ENCODE measurements at places on chromosomes 6 and 20.
A peak's percentile ranks its signal among the peaks of the same experiment; 100 is the strongest.

- DNase-seq: no peak
Measured at GRCh38 chr20:47133809-47134456, 222.6 kb downstream of the ZMYND8 start.

DNA sequence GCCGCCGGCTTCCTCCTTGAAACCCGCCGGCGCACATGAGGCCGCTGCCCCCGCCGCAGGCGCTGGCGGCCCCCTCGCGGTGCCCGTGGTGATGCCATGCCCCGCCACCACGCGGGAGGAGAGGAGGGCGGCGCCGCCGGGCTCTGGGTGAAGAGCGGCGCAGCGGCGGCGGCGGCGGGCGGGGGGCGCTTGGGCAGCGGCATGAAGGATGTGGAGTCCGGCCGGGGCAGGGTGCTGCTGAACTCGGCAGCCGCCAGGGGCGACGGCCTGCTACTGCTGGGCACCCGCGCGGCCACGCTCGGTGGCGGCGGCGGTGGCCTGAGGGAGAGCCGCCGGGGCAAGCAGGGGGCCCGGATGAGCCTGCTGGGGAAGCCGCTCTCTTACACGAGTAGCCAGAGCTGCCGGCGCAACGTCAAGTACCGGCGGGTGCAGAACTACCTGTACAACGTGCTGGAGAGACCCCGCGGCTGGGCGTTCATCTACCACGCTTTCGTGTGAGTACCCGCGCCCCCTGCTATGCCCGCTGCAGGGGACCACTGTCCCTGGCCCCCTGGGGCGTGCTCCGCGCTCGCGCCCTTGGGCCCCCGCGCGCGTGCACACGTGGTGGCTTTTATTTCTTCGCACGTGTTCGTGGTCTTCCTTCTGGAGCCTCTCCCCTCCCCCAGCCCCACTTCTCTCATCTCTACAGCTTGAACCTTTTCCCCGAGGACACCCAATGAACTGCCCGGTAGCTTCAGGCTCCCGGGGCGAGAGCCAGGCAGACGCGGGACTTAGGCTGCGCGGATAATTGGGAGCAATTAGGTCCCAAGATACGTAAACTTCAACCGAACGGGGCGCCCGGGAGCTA, 453 bp downstream of the KCNQ5 start:
- peak; percentile 62 for DNase-seq

DNA sequence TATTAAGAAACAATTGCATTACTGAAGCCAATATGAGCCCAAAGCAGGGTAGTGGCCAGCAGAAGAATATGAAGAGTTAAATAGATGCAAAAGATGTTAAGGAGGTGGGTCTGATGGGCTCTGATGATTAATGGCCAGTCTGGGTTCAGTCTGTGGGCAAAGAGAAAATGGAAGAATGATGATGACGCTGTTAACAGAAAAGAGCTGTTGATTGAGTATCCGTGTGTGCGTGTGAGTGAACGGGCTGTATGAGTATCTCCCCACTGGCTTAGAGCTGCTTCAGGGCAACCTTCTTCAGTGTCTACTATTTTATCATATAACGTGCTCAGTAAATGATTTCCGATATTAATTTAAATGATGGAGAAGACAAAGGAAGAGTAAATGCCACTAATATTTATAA, 723.3 kb upstream of the MAP3K7 start:
- DNase-seq: no peak

DNA sequence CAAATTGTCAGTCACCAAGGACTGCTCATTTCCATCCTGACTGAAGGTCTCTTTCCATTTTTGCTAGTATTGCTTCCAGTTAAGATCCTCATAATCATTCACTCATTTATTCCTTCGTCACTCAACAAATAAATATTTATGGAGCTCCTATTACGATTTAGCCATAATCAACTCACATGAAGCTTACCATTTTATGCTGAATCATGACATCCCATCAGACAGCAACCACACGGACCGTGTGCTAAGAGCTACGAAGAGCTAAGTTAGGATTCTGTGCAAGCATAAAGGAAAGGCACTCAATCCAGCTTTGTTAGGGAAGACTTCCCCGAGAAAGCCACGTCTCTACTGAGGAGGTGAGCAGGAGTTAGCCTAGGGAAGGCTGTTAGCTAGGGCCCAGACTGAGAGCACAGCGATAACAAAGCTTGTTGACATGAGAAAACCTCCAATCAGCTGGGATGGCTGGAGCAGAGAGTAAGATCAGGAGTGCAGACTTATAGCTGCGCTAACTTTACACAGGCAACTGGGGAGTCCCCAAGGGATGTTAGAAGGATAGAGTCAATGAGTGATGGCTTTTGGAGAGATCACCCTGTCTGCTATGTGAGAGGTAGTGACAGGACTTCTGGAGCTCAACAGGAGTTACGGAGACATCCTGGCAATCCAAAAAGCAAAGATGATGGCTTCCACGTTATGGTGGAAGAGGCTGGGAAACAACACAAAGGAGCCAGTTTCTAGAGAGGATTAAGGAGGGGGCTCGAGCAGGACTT, 2.6 kb upstream of the GID8 start:
- DNase-seq: no peak

- no peak for DNase-seq
Measured at GRCh38 chr6:52301326-52301725, 16.8 kb upstream of the MCM3 start.

- DNase-seq: no peak
Measured at GRCh38 chr20:36507746-36508145, 33.6 kb upstream of the MYL9 start.

DNA sequence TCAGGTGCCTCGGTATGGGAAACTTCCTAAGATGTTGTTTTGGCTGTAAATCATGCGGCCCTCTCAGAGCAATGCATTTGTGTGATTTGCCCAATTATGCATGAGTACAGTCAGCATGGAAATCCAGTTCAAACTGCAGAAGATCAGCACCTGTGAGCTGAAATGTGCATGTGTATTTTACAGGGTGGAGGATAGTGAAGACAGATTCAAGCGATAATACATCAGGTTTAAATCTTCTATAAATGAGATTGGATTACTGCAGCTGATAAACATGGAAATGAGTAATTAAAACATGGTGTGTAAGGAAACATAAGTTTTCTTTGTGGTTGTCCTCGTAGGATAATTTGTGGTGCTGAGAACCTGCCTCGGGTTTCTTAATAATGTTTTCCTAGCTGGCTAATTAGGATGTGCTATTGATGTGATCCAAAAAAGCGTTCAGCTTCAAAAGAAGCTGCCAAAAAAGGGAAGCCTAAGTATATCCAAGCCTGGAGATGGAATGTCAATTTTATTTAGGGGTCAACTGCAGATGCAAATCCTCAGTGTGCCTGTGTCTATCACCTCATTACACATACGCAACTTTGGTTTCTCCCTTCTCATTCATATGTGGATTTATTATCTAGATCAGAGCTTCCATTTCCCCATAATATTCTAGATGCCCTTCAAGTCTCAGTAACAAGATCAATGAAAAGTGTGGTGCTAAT, 117.1 kb upstream of the CCDC28A start:
- no peak for DNase-seq

DNA sequence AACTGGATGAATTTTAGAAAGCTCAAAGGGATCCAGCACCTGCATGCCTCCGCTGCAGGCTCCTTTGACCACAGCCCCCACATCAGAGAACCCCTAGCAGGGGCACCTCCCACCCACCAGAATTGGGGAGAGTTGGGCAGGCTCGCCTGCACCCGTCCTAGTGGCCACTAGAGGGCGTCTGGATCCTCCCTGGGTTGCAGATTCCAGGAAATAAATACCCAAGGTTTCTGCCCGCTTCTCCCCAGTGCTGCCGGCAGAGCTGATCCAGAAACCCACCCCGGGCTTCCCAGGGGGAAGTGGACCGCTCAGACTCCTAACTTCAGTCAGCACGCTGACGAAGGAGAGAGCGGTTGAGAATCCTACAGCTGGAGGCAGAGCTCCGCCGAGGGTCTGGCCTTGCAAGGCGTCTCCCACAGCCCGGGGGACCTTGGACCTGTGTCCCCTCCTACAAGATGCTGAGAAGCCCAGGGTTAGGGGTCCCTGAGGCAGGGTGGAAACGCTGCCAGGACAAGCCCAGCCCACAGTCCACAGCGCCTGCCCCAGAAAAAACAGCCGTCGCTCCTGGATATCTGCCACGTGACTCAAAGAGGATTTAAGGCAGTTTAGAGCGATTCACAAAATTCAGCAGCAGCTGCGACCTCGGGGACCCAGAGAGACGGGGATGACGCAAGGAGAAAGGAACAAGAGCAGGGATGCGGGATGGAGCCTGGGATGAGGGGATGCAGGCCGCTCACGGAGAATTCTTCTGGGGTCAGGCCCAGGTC, 32.6 kb upstream of the PHACTR3 start:
- DNase-seq: peak; percentile 43

- DNase-seq: peak; percentile 50
Measured at GRCh38 chr20:57388953-57389694, 2.1 kb upstream of the RBM38 start.

GRCh38 chr20:986733-987355, 15.3 kb downstream of the RSPO4 start:
- no peak for DNase-seq

DNA sequence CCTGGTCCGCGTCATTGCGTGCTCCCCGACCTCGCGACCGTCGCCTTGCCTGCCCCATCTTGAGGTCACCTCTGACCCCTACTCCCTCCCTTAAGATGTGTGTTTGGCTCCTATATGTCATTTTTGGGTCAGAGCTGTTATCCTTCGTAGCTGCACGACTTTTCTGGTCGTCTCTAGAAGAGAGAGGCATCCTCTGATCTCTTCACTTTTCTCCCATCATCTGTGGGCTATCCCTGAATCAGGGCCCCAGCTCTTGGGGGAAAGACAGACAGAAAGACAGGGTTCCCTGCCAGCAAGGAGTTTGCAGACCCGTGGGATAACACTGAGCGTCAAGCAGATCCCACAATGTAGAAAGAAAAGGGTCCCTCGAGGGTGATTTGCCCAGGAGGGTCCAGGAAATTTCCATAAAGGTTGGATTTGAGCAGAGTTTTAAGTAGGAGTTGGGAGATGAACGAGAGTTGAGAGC, 555 bp downstream of the FAM120B start:
- no peak for DNase-seq

GRCh38 chr20:57513199-57513598, 11.7 kb downstream of the CTCFL start:
- DNase-seq: no peak

GRCh38 chr6:31776989-31777666, at the start of gene VWA7:
VWA7 (minus strand) TSS chr6:31777328; CDS start chr6:31776779, 549 bp downstream.
- peak; percentile 70 for DNase-seq

DNA sequence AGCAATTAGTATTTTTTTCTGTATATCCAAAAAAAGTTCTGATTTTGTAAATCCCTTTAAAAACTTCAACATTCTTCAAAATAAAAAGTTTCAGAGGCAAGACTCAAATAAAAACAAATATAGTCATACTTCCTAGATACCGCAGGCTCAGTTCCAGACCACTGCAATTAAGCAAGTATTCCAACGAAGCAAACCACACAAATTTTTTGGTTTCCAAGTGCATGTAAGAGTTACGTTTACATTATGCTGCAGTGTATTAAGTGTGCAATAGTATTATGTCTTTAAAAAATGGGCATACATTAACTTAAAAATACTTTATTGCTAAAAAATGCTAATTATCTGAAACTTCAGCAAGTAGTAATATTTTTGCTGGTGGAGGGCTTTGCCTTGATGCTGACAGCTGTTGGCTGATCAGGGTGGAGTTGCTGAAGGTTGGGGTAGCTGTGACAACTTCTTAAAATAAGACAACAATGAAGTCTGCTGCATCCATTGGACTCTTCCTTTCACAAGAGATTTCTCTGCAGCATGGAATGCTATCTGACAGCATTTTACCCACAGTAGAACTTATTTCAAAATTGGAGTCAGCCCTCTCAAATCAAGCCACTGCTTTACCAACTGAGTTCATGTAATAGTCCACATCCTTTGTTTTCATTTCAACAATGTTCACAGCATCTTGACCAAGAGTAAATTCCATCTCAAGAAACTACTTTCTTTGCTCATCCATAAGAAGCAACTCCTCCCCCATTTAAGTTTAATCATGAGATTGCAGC, 46.0 kb downstream of the PHIP start:
- no peak for DNase-seq

DNA sequence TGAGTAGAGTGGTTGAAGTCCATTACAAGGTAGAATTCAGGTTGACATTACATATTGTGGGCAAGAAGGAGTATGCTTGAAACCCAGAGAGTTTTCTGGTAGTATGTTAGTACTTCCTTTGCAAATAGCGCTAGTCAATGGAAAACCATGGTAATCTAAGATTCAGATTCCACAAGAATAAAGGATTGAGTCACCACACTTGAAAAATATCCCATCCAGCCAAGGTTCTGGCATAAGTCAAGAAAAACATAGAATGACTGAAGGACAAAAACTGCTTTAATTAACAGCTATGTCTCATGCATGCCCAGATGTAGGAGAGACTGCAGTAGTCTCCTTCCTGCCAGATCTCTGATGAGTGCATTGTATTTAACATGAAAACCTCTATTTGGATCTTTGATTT, 469.8 kb downstream of the BMP2 start:
- no peak for DNase-seq

DNA sequence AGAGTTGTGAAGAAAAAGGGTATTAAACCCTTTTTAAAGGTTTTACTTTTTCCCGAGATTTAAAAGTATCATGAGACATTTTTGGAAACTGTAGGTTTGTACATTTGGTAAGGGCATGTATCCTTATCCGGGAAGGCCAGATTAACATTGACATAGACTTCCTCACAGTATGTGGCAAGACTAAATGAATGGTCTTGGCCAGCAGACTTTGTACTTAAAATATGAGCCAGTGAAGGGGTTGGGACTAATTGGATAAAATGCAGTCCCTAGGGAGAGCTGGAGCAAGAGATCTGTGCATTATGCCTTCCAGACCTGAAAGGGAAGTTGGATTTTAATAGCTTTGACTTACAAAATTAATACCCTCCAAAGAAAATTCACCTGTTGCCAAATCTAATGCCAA, 60.4 kb upstream of the CCN2 start:
- DNase-seq: no peak

DNA sequence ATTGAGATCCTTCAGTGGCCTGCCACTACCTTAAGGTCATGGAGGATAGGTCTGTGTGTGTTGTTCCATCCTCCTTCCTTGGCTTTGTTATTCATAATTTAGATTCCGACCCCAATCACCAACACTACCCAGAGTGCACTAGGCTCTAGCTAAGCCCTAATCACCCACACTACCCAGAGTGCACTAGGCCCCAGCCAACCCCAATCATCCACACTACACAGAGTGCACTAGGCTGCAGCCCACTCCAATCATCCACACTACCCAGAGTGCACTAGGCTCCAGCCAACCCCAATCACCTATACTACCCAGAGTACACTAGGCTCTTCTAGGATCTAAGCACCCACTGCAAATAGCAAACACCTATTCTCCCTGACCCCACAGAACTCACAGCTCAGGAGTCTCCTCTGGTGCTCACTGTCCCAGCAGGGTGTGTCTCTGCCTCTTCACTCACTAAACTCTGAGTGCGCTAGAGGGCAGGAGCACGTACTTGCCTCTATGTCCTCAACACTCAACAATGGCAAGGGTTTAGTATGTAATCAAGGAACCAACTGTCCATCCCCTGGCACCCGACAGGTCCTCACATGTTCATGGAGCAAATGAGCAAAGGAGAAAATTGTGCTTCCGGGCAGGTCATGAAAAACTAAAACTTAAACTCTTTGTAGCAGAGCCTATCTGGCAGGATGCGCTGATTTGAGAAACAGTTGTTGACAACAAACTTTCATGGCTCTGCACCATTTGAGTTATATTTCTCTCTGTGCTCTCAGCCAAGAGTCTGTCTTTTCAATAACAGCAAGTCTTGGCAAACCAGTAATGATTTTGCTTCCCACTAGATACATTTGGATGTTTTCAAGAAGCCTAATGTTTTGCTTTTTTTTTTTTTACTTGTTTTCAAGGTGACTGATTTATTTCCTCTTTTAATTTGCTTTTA, 54.3 kb downstream of the SLC22A23 start:
- DNase-seq: no peak
